Fibroblast of skin of left biceps (primary cell): ENCODE measurements at places on chromosomes 6 and 20.

GRCh38 chr6:36546920-36547645 is at the start of gene STK38:
STK38 (minus strand) TSS chr6:36547479; CDS start chr6:36540202, 7,277 bp downstream.
- peak; percentile 70 for DNase-seq

- no peak for DNase-seq
These were observed 85.5 kb downstream of the RNF182 start for GRCh38 chr6:14010275-14010674.

DNA sequence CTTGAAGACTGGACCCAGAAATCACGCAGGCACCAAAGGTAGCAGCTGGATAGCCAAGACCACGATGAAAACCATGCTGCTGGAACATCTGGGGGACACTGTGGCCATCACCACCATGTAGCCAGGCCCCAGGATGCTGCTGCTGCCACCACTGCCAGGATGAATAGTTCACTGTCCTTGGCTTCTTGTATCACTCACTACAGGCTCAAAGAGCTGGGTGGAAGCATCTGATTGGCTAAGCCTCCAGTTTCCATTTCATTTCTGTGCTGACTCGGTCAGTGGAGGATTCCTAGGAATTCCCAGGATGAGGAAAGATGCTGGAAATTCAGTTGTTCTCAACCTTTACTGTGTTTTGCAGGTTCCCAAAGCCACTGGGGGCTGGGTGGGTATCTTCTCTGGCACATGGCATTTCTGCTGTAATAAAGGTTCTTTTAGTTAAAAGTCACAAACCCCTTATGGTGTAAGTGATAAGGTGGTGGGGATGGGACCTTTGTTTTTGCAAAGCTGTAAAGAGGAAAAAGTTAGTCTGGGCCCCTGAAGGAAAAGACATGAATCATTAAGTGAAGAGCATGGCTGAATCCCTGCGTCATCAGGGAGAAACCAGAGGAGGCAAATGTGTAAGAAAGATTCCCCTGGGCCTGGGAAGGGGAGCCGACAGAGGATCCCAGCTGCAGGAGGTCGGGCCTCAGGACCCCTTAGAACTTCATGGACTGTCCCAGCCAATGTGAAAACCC is 75.6 kb upstream of the RNF24 start:
- DNase-seq: peak; percentile 73

GRCh38 chr6:170043150-170043819 is 247.6 kb downstream of the DLL1 start:
- DNase-seq: no peak

- DNase-seq: no peak
These were observed 26.0 kb downstream of the CEBPB start for GRCh38 chr20:50216543-50217206.

GRCh38 chr6:113664909-113665308 is 192.2 kb upstream of the MARCKS start:
- no peak for DNase-seq

DNA sequence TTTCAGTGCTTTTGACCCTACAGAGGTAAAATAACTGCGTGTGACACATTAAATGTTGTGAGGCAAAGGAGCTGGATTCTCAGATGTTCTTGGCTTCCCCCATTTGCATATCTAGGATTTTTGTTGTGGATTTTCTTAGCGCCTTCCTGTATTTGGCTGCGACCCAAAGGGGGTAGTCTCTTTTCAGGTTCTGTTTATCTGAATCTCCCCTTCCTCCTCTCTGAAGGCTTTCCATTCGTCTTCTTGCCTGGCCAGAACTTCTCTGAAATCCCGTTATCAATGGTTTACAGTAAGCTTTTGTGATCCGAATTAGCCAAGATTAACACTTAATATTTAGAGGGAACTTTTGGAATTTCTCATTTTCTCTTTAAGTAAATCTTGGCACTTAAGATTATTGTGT is 60.8 kb downstream of the ADGRB3 start:
- DNase-seq: no peak
